HS-27A (cell line): ENCODE measurements at places on chromosomes 11 and 22.

DNA sequence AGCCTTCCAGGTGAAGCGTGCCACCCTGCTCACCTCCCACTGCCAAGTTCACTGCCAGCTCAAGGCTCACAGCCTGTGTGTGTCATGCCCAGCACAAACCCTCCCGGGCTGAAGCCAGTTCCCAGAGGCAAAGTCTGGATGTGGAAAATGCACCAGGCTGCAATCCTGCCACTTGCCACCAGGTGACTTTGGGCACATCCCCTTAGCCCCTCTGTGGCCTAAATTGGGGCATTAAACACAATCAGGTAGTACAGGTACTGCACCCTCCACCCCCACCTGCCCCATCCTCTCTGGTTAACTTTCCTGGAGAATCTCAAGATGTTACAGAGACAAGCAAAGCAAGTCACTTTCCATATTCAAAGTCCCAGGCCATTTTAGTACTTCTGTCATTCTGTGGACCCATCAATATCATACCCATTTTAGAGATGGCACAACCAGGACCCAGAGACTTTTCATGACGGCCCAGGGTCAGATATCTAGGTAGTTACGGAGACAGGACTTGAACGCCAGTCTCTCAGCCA lies 1.8 kb upstream of the RASD2 start:
- DNase-seq: no peak

DNA sequence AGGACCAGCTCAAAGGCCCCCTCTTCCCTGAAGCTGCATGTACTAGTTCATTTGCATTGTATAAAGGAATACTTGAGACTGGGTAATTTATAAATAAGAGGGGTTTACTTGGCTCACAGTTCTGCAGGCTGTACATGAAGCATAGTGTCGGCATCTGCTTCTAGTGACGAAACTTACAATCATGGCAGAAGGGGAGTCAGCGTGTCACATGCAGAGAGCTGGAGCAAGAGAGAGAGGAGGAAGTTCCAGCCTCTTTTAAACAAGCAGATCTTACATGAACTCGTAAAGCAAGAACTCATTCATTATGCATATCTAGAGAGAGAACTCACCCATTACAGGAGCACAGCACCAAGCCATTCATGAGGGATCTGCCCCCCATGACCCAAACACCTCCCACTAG lies 7.1 kb upstream of the HMGXB4 start:
- no peak for DNase-seq

- DNase-seq: no peak
These were observed 11.1 kb downstream of the OR5A2 start for GRCh38 chr11:59415111-59415510.

DNA sequence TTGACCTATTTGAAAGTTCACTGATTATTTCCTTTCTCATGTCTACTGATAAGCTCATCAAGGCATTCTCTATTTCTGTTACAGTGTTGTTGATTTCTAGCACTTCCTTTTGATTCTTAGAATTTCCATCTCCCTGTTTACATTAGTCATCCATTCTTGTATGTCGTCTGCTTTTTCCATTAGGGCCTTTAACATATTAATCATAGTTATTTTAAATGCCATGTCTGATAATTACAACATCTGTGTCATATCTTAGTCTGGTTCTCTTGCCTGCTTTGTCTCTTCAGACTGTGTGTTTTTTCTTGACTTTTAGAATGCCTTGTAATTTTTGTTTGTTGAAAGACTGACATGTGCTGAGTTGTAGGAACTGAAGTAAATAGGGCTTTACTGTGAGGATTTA lies 602.1 kb downstream of the SOX6 start:
- DNase-seq: no peak

DNA sequence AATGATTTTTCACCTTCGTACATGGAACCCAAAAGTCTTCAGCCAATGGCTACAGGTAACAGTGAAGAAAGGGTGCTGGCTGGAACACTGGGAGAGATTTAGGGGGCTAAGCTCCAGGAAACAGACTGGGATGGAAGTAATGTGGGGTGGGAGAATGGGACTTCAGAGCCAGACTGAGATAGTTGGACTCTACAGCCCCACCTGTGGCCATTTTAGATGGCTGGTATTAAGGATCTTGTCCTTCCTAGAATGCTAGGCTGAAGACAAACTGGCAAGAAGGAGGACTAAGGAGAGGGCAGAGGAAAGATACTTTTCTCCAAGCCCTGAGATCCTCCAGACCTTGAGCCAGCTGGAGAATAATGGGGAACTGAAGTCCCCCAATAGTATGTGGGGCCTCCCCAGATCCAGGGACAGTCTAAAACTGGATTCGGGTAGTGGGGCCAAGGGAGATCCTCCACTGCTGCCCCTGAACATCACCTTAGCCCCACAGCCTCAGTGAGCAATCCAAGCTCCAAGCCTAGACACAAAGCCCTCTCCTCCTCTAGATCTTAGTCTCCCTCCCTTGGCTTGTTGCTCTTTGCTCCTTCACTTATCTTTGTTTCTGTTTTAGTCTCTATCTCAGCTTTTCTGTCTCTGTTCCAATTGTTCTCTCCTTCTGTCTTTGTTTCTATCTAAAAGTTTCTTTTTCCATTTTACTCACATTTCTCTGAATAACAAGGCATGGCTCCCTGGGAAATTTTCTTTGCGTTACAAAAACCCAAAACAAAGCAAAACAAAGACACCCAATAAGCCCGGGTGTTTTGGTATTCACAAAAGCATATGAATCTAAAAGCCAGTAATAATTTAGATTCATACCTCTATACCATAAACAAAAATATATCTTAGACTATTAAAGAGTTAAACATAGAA lies 16.2 kb upstream of the RRAS2 start:
- no peak for DNase-seq

GRCh38 chr11:85918910-85919794 lies 64.0 kb downstream of the CCDC83 start:
- DNase-seq: no peak

DNA sequence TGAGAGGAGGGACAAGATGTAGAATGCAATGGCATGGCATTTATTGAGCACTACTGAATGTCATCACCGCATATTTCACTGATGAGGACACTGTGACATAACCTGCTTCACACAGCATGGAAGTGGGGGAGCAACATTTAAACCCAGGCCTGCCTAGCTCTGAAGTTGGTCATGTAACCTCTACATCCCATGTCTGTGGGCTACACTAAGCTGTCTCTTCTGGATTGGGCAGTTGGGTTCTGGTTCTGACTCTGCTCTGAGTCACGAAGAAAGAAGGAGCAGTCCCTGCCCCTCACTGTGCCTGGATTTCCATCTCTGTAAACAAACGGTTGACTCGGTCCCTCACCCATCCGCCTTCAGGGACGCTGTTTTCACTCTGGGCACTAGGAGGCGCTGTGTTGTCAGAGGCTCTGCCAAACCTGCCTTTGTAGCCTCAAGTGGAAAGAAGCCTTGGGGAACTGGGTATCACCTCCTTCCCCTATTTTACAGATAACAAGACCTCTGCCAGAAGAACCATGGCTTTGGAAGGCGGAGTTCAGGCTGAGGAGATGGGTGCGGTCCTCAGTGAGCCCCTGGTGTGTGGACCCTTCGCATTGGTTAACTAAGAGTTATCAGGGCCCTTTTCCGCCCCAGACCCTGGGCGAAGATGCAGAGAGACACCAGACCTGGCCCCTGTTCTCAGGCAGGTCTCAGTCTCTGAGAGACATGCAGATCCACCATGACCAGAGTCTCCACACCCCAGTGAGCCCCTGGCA lies 12.7 kb upstream of the ARHGEF17 start:
- DNase-seq: peak; percentile 81

DNA sequence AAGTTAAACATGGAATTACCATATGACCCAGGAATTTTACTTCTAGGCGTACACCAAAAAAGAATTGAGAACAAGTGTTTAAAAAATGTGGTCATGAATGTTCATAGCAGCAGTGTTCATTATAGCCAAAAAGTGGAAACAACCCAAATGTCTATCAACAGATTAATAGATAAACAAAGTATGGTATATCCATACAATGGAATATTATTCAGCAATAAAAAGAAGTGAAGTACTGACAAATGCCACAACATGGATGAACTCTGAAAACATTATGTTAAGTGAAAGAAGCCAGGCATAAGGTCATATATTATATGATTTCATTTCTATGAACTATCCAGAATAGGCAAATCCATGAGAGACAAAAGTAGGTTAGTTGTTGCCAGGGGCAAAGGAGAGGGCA lies 141.7 kb upstream of the NAV2 start:
- no peak for DNase-seq

DNA sequence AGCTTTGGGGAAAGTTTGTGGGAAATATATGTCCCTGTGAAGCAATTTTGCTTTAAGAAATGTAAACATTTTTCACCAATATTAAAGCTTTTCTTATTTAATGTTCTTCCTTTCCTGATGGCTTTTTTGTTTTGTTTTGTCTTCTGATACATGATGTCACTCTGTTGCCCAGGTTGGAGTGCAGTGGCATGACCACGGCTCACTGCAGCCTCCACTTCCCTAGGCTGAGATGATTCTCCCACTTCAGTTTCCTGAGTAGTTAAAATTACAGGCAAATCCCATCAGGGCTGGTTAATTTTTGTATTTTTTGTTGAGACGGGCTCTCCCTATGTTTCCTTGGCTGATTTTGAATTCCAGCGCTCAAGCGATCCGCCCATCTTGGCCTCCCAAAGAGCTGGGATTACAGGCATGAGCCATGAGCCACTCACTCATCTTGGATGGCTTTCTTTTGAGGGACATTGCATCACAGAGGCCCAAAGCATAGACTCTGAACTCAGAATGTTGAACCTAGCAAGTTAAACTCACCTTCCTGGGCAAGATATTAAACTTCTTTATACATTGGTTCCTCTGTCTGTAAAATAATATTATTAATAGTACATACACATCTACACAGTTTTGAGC lies 651 bp upstream of the CARD16 start:
- DNase-seq: no peak

GRCh38 chr22:38981005-38981991 lies 849 bp upstream of the APOBEC3B start:
- no peak for DNase-seq

DNA sequence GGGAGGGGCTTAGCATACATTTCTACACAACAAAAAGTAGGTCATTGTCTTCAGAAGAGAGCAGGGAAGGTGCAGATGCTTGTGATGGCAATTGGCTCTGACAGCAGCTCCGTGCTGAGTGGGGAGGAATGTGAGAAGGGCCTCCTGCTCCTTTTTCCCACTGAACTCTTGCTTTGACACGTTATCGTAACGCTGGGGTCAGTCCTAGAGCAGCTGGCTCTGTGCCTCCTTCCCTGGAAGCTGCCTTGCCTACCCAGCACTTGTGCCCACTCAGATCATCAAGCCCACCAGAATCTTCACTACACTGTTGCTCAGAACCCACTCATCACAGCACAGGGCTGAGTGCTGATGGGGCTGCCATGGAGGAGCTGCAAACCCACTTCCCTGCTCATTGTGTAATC lies 14.9 kb upstream of the NAV2 start:
- DNase-seq: no peak

GRCh38 chr11:67645521-67646461 lies 4.7 kb downstream of the ACY3 start:
- no peak for DNase-seq

DNA sequence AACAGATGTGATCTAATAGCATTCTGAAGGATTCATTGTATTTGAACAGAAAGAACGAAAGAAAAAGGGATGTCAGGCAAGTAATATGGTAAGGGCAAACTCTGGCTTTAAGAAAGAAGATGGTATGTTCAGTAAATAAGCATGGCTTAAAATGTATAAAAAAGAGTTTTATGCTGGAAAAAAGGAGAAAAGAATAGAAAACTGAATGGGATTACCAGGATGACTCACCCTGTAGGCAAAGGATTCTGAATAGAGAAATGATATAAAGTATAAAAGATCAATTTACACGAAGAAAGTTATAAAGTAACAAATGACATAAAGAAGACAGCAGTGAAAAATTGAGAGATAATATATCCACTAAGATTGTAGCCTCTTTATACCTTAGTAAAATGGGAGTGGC lies 4.5 kb downstream of the CCDC82 start:
- no peak for DNase-seq

DNA sequence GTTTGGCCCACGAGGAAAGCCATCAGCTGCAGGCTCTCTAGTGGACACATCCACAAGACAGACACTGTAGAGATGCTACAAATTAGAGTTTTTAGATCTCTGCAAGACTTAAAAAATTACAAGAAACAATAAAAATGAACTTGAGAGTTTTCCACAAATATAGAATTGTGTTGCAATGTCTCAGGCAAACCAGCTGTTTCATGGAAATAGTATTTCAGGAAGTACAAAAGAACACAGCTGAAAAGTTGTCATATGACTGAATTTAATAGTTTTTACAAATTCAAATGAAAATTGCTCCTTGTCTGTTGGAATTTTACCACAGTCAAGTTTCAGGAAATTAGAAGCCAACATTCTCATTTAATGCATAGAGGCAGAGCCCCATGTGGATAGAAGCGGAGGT lies 184.5 kb upstream of the PITPNB start:
- DNase-seq: no peak

GRCh38 chr11:101478587-101479369 lies 105.0 kb downstream of the TRPC6 start:
- no peak for DNase-seq

DNA sequence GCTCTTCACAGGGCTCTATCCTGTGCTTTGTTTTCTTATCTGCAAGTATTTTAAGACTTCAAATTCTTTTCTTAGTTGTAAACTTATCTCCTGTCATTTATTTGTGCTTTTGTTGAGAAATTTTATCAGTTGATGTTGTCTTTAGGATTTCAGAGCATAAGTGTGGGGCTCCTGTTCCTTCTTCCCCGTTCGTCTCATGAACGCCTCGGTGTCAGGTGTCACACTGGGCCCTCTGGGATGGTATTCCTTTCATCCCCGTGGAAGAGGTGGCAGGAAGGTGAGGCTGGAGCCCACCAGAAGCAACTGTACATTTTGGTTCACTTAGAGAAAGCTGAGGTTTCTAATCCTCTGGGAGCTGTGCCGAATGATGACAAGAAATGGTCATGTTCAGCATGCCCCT lies 17.9 kb downstream of the NADSYN1 start:
- DNase-seq: no peak

DNA sequence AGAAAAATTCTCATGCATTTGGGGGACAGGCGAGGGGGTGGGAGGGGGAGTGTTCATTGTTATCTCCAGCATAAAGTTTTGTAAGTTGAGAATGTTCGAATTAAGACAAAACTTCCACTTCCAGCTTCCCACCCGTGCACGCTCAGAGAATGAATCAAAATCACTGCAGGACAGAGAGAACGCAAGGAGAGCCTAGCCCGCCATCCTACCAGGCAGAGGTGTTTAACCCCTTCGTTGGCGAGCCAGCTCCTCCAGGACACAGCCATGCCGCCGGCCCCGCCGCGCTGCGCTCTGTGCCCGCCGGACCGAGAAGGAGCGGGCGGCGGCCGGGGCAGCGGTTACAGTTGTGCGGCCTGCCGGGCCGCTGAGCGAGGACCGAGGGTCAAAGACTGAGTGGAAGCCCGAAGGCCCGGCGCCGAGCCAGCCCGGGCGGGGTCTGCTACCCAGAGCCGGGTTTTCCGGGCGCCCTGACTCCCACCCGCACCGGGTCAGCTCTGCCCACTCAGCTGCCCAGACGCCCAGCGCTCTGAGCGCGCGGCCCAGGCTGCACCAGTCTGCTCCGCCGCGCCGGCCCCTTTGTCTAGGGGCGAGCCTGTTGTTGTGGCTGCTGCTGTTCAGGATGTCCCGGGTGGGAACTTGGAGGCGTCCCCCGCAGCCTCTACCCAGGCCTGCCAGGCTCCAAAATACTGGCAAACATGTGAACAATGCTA lies at the start of gene NOX4:
Gene NOX4, minus strand, starts transcription at position 395 of the 710 bp plus-strand sequence. Its CDS starts 129 bp downstream, at position 266.
- no peak for DNase-seq

- DNase-seq: no peak
These were observed 625.1 kb upstream of the ANO5 start for GRCh38 chr11:21567645-21568290.

GRCh38 chr22:20024650-20025397 lies 3.9 kb downstream of the TANGO2 start:
- DNase-seq: no peak

- no peak for DNase-seq
These were observed 167.1 kb downstream of the CRYBB2 start for GRCh38 chr22:25386538-25386884.
